Germinal center (tissue), 1 donor: ENCODE measurements at places on chromosomes 1 and 21.

DNA sequence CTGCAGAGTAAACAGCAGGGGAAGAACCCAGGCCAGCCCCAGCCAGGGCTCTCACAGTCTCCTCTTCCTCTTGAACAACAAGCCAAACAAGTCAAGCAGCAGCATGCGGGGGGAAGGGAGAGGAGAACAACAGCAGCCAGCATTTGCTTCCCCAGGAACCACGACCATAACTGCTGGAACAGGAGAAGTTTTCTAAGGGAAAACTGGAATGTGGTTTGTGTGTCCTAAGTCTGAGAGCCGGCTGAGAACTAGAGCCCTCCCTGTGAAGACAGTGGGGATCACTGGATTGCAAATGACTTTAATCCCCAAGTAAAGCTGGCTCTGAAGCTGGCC lies 48.2 kb downstream of the COQ8A start:
- no peak for DNase-seq

- DNase-seq: no peak
Observed at GRCh38 chr1:242199776-242200458, 201.0 kb upstream of the MAP1LC3C start.

DNA sequence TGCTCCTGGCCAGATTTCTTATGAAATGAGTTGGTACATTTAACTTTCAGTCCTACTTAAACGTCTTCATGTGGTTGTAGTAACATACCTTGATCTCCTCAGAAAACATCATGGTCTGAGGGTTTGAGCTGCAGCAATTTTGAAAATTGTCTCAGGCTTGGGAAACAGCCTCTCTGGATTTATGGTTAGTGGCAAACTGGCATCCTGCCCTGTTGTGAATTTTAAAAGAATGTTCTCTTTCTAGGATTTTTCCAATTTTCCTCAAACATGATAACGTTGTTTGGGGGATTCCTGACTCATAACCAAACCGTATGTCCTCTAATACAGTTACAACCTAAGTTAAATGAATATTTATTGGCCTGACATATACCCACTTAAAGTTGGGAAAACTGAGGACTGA lies 624.4 kb downstream of the LMO4 start:
- no peak for DNase-seq

DNA sequence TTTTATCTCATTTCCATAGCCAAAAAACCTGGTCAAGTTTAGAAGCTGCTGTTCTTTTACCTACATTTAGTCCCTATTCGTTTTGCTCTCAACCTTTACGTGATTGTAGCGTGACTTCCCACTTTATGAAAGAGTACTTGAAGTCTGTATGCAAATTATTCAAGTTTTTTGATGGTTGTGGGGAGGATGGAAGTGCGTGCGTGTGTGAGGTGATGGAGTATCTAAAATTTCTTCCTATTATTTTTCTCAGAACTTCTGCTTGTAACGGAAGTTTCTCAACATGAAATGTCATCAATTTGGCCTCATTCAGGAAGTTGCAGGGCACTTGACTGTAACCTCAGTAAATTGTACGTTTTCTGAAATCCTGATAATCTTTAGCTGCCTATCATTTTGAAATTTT lies 64.0 kb downstream of the SAMSN1 start:
- no peak for DNase-seq

GRCh38 chr21:27487676-27488075 lies 520.8 kb upstream of the ADAMTS5 start:
- DNase-seq: no peak

- DNase-seq: no peak
Observed at GRCh38 chr1:88060750-88061491, 623.2 kb upstream of the PKN2 start.

DNA sequence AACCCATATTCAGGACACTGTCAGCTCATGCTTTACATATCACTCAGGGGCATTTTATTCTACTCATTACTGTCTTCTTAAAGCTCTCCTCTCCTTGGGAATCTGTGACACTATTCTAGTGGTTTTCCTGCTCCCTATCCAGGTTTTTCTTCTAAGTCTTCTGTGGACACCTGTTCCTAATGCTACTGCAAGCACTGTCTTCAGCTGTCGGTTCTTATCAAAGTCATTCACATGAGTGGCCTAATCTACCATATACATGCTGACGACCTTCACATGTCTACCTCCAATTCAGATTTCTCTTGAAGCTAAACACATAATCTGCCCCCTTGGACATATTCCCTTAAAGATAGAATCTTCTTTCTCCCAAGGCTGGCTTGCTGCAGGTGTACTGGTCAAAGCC lies 39.8 kb upstream of the PRRX1 start:
- DNase-seq: no peak

GRCh38 chr1:215405211-215405610 lies 161.9 kb upstream of the KCTD3 start:
- no peak for DNase-seq

DNA sequence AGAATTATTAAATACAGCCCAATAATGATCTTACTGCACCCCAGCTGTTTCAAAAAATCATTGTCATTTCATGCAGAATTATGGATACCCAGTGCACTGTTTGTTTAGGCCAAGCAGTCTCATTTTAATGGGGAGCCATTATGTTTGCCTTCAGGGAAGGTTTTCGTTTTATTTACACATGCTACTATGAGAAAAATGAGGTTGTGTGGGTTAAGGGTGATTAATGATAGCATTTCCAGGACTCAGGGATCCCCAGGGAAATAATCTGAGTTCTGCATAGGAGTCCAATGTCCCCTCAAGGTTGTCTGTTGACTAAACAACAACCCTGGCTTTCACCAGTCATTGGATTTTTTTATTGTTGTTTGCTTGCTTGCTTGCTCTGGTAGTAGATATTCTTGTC lies 71.0 kb upstream of the ZP4 start:
- DNase-seq: no peak

DNA sequence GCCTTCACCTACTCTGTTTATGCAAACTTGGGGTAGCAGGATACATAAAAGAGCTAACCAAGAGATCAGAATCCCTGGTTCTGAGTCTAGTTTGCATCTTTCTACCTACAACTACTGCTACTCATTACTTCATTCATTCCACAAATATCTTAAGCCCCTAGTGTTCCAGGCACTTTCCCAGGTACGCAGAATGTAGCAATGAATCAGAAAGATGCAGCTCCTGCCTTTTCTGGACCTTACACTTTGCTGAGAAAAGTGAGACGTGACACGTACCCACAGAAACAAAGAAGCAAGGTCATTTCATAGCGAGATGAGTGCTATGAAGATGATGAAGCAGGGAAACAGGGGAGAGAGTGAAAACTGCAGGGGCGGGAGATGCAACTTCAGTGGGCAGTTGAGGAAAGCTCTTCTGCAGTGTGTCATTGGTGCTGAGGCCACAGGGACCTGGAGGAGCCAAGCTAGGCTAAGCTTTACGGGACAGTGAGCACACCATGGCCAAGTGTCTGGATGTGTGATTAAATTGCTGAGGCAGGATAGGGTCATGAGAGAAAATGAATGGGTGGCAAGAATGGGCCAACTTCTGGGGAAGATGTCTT lies 167.9 kb downstream of the TNFSF18 start:
- DNase-seq: no peak
